Pericardium fibroblast (primary cell): ENCODE measurements at places on chromosomes 6 and 20. TPM values are rescaled to one million over a fixed set of nuclear protein-coding genes. Genes with fewer than 3 reads are reported as not detected.

The FAM229B gene
- total RNA-seq: 9.9 and 11.6 TPM in 2 replicates

The MUC22 gene
- total RNA-seq: not detected in 2 replicates

The EDN1 gene
- total RNA-seq: 1.4 and 22.3 TPM in 2 replicates

The FLOT1 gene
- 117 and 118 TPM in 2 replicates for total RNA-seq

The DOK5 gene
- total RNA-seq: 9.9 and 12.7 TPM in 2 replicates

The MEA1 gene
- total RNA-seq: 54.0 and 96.0 TPM in 2 replicates

The DZANK1 gene
- total RNA-seq: 0.17 and 0.35 TPM in 2 replicates
